ENCODE measurements at places on chromosomes 4 and X. TPM values are rescaled to one million over a fixed set of nuclear protein-coding genes. Genes with fewer than 3 reads are reported as not detected.

DNA sequence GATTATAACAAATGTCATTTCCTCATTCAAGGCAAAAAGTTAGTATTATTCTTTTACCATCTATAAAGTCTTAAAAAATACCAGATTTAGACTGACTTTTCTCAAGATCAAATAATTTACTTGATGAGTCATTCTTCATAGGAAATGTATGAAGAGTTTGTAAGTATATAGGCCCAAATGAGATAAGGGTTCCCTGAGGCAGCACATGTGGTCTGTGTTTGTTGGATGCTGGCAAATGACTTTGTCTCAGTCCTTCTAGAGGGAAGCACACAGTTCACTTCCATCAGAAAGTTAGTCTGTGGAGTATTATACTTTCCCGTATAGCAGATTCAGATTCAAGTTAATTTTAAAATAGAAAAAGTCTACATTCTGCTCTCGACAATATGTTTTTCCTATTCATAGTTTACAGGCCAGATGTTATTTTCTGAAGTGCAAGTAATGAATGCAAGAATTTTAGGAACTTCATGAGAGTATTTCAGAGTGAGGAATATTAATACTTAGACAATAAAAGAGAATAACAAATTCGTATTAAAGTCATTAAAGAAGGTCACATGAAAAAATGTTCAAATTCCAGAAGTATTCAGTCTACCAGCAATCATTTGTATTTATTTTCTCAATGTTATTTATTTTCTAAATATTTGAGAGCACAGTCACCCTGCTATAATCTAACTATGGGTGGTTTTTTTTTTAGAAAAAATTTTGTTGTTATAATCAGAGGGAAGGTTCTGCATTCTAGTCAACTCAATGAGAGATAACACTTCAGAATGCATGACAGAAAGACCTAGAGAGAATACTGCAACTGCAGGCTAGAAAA is 601.8 kb upstream of the ZFP42 start:
- DNase-seq: no peak

DNA sequence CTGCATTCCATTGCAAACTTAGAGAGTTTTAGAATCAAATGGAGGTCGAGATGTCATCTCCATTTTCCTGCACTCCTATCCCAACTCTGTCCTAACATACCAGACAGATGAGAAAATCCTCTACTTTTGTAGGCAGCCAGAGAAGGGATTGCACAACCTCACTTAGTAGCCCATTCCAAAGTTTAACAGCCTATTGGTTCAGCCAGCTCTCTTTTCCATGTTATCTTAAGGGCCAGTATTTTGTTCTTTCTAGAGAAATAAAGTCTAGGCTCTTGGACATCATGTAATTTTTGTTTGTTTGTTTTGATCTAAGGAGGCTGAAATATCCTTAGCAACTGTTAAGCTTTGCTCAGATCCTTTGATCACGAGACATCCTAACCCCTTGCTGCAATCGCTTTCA is 173.0 kb downstream of the COX18 start:
- DNase-seq: no peak

Gene LPAR4
- total RNA-seq: 2.6 TPM

GRCh38 chr4:31020363-31020762 is 300.2 kb downstream of the PCDH7 start:
- DNase-seq: no peak
